ENCODE measurements at places on chromosomes 11 and 22.

GRCh38 chr11:95605271-95605940 lies 184.2 kb downstream of the FAM76B start:
- DNase-seq, result no peak

DNA sequence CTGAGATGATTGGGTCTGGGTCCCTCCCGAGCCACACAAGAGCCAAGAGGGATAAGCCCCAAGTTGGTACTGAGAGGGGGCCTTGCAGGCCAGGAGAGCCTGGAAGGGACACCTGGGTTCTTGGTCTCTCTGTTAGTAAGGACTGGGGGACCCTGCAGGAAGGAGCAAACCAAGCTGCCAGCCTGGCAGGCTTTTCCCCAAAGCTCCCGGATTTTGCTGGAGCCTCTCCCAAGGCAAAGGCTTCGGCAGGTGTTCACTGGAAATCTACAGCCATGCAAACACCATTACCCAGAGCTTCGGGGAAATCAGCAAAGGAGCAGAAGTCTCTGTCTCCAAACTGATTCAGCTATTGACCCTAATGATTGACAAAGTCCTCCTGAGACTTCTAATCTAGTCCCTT lies 527.9 kb downstream of the BUD13 start:
- no peak for DNase-seq

GRCh38 chr11:1260023-1260501 lies 37.2 kb downstream of the MUC5B start:
- DNase-seq, result no peak

DNA sequence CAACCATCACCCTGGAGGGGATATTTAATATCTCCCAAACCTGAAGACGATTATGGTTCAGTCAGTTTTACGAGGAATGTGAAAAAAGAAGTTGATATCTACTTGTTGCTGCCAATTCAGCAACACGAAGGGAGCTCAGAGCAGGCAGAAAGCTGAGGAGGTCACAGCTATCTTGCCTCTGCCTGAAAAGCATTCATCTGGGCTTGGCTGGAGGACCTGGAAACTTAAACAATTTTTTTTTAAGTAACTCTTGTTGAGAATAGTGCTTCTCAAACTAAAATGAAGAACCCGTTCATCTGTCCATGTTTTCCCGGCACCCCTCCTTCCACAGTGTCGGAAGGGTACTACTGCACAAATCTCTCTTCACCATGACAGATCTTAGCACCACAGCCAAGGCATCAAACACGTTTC lies 98.9 kb downstream of the MICAL3 start:
- no peak for DNase-seq

GRCh38 chr22:50146439-50147238 lies 23.9 kb upstream of the PANX2 start:
- no peak for DNase-seq

GRCh38 chr11:118312328-118312727 lies 7.8 kb downstream of the CD3E start:
- no peak for DNase-seq

DNA sequence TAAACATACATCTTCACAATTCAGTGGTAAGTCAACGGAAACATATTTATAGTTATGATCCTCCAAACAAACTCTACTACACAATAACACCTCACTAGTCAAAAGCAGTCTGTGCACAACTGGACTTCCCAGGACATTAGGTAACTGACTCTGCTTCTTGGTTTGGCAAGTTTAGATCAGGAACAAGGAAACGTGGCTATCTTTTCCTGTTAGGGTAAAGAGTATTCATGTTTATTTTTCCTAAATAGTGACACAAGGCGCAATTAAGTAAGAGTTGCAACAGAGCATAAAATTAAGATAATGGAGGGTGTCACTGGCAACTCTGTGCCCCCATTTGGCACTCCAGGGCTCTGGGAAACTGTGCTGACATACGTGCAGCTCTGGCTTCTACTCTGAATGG lies 70.2 kb upstream of the TP53AIP1 start:
- no peak for DNase-seq

DNA sequence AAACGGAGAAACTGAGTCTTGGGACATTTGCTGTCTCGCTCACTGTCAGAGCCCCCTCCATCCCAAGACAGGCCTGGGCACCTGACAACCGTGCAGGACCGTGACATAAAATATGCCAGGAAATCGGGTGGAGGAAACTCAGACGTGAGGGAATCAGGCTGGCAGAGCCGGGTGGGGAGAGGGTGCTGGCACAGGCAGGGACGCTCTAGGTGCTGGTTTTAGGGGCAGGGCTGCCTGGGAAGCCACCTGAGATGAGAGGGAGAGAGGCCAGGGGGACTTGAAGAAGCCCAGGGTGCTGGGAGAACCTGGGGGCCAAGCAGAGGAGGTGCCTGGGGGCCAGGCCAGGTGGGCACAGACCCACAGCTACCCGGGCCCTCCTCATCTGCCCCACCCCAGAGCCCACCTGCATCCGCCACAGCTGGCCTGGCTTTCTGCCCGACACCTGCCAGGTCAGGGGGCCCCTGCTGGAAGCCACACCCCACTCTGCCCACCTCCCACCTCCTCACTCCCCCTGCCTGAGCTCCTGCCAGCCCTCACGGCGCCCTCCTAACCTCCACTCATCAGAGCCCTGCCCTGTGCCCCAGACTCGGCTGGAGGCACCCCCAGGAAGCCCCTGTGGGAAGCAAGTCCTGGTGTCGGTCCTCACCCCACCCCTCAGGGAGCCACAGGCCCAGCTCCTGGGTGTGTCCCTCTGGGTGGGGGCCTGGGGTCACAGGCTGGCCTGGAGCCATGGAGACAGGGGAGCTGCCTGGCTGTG lies 27.3 kb upstream of the MUC5AC start:
- no peak for DNase-seq

- no peak for DNase-seq
Observed at GRCh38 chr11:128501008-128501407, 86.3 kb downstream of the ETS1 start.

GRCh38 chr11:75548595-75549272 lies 13.3 kb upstream of the SERPINH1 start:
- DNase-seq, result no peak

GRCh38 chr11:47377571-47378009 lies 757 bp downstream of the SPI1 start:
- no peak for DNase-seq

GRCh38 chr11:111062420-111062819 lies 183.1 kb upstream of the POU2AF2 start:
- no peak for DNase-seq

- DNase-seq, result no peak
Observed at GRCh38 chr11:103936059-103936458, 100.4 kb upstream of the DDI1 start.

DNA sequence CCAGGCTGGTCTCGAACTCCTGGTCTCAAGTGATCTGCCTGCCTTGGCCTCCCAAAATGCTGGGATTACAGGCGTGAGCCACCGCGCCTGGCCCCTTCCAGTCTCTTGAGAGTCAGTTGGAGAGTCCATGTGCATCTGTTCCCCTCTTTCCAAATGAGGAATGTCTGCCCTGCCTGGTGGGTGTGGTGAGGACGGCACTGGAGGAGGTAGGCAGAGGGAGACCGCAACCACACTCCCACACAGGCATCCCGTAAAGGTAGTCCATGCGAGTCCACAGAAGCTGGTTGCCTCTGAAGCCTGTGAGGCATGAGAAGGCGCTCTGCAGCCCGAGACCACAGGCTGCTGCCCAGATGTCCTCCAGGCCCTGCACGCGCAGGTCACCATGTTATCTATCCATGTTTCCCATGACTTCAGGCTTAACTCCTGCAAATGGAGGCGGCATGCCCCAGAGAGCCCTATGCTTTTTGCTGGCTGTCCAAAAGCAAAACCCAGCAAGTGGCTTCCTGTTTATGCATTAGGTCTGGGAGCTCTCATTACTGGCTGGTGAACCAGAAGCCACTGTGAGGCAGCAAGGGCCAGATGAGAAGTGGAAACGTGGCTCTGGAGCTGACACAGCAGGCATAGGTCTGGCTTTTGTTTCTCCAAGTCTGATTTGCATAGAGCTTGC lies 43.4 kb downstream of the GRIK4 start:
- DNase-seq, result no peak

GRCh38 chr11:1623716-1624115 lies 1.8 kb upstream of the KRTAP5-4 start:
- no peak for DNase-seq
